ENCODE measurements at places on chromosomes 4 and X.

- DNase-seq = no peak
These were observed 156.6 kb upstream of the FTHL17 start for GRCh38 chrX:31228415-31228832.

- DNase-seq = no peak
These were observed 50.9 kb upstream of the TMEM164 start for GRCh38 chrX:109952050-109952449.

- DNase-seq = no peak
These were observed 44.7 kb downstream of the FAM53A start for GRCh38 chr4:1639299-1639868.

- DNase-seq = no peak
These were observed 32.1 kb upstream of the MSN start for GRCh38 chrX:65635378-65635777.

- DNase-seq = no peak
These were observed 127.2 kb upstream of the GPC4 start for GRCh38 chrX:133542476-133542875.

DNA sequence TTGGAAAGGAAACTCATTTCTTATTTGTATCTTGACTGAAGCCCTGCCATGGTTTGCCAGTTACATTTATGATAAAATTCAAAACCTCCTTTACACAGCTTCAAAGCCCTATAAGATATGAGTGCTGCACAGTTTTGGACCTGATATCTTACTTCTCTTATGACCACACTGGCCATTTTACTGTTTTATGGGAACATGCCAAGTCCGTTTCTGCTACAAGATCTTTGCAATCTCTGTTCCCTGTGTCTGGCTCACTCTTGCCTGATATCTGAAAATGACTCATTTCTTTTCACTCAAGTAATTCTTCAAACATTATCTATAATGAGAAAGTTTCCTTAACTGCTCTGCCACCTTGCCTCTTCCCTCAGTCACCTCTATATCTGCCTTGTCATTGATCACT is 247.3 kb downstream of the SPOCK3 start:
- DNase-seq = no peak

DNA sequence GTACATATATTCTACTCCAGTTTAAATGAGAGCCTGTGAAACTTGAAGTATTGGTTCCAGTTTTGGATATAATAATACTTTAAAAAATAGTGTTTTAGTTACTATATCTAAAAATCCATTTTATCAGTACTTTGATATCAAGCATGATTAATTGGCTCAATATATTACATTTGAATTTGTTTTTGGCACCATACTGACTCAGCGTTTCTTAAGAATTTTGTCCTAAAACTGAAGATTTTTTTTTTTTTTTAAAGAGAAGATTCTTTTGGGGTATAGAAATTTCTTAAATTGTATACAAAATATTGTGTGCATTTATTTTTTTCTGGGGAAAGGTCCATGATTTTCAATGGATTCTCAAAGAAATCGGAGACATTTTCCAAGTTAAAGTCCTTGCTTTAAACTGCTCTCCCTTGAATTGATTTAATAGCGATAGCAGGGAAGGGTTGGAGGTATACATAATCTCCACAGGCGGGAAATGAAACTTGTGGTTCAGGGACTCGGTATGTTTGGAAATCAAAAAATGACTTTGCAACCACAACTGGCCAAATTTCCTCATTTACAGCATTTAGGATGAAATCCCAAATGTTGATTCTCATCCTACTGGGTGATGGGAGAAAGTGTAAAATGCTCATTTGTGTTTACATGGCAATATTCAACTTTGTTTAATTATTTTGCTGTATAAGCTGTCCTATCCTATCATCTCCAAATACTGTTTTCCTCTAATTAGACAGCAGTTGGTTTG is 62.3 kb downstream of the TMA16 start:
- no peak for DNase-seq

DNA sequence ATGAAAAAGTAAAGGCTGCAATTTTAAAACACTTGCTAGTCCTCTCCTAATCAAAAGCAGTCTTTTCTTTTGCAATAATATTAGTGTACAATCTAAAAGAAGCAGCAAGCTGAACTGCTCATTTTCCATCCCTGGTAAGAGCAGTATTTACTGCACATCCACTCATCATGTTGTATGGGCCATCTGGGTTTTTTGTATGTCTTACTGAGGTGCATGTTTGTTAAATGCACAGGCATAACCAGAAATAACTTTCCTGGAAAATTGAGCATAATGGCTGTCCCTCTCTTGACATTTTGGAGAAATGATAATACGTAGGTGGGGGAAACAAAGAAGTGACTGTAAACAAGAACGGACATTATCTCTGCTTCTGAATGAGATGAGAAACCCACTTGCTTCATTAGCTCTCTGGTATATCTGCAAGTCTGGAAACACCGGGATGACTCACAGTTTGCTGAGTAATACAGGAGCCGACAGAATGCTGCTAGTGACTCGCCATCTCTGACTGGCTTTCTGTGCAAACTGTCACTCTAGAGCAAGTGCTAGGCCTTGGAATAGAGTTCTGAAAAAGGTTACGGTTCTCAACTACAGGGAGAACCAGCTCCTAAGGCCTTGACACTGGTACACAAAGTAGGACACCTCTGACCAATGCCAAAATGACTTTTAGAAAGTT is 85.7 kb upstream of the MTM1 start:
- DNase-seq = peak; percentile 24

DNA sequence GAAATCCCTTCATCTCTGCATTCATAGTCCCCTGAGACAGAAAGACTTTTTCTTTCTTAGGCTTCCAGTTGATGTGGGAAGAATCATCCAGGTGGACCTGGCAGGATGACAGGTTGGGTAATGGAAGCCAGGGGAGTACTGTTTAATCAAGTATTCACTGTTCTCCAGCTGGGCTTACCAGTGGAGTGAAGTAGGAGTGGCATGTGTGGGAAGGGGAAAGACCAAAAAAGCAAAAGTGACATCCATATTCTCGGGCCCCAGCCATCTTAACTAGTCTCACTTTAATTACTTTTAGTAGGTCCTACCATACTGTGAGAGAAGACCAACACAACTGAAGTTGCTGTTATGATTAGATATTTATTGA is 18.5 kb downstream of the VSIG4 start:
- no peak for DNase-seq

DNA sequence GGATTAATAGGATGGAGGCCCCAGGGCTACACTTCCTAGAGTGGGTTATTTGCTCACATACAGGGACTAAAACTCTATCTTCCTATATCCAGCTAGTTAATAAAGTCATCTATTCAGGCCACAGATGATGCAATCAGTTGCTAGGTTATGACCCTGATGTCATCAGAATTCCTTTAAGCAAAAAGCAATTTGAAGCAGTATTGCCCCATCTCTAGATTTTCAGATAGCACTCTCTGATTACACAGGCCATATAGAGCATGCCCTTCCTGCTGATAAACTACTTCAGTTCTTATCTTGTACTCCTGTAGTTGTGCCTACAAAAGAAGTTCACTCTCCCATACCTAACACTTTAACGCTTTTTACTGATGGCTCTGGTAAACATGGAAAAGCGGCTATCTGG is 84.8 kb downstream of the TMEM144 start:
- DNase-seq = no peak

Measured in NK-92 treated with Interleukin-12 subunit alpha and Interleukin-12 subunit beta, amount 100 ng/mL, for 24 hours (cell line).